ENCODE measurements at places on chromosomes 16 and 17. TPM values are rescaled to one million over a fixed set of nuclear protein-coding genes. Genes with fewer than 3 reads are reported as not detected.

VEZF1 gene
- 29.9 TPM for total RNA-seq

CDH13 gene
- not detected for total RNA-seq

KRT38 gene
- total RNA-seq, result not detected

ANTKMT gene
- total RNA-seq, result 102 TPM

EFCAB5 gene
- 1.4 TPM for total RNA-seq

KRTAP1-5 gene
- not detected for total RNA-seq

DNA sequence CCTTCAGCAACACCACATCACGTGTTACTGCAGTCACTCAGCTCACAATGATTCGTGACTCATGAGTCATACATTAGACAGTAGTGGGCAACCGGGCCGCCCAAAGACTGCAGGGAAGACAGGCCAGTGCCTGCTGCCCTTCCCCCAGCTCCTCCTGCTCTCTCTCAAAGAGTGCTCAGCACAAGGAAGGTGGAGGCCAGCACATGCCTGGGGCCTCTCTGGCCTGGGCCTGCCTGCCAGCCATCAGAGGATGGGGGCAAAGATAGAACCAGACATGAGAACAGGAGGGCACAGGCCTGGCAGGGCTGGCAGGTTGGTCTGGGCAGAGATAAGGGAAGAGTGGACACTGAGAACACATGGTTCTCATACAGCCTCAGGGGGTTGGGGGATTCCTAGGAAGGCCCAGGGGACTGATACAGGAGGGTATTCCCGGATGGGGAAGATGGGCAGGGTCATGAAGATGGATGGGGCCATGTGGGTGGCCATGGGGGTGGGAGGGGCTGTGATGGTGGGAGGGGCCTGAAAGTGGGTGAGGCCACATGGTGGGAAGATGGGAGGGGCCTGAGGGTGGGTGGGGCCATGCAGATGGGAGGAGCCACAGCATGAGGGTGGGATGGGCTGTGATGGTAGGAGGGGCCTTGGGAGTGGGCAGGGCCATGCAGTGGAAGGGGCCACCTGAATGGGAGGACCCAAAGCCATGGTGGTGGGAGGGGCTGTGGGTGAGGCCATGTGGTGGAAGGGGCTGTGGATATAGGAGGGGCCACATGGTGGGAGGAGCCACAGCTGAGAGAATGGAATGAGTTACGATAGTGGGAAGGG is 29.0 kb downstream of the KATNB1 start:
- peak; percentile 69 for DNase-seq

- DNase-seq, result peak; percentile 74
These were observed 5.8 kb downstream of the ITGAM start for GRCh38 chr16:31265329-31266245.

DNA sequence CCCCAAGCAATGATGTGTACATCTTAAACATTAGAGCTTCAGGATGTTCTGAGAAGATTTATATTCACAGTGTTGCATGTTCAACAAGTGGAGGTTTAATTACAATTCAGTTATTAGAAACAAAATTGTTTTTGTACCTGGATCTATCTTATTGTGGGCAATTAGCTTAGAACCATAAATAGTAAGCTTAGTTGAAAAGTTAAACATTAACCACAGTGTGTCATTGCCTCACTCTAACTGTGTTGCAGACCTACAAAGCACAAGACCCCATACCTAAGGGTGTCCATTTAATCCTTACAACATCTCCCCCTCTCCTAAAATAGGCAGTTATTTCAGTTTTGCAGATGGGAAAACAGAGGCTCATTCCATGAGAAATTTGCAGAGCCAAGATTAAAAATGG is 632.0 kb upstream of the SOX9 start:
- DNase-seq, result no peak

DNA sequence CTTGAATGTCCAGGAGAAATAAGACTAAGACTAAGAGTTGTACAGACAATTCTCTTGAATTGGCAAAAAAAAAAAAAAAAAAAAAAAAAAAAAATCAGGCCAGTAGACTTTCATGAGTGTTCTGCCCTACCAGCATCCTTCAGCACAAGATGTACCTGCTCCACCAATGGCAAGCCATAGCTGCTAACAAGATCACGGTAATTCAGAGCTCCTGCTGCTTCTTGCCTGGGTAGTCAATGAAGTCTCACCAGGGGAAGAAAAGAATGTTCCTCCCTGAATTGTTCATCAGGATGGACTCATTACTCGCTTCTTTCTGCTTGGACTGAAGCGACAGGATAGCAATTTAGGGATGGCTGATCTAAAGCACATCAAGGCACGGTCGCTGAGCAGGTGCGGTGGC is 31.1 kb upstream of the APOH start:
- DNase-seq, result no peak

DNA sequence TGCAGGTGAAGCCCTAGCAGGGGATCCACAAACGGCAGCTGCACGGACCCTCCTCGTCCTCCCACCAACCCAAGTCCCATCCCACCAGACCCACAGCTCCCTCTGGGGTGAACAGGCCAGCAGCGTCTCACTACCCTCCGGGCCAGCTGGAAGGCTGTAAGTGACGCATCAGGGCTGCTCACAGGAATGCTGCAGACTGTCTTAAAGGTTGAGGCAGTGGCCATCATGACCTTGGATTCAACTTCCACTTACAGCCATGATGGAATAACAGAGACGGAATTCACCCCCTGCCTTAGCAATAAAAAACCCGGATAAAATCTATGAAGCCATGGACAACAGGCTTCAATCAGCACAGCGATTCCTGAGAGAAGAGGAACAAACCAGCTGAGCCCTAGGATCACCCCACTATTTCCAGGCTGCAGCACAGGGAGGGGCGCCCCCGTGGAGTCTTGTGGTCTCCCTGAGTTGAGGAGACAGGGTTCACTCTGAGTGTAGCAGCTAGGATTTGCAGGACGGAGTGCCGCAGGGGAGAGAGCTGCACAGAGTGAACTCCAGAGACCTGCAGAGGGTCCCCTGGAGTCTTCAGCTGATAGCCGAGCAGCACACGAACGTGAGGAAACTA is 10.5 kb downstream of the FAM83G start:
- DNase-seq, result no peak

DNA sequence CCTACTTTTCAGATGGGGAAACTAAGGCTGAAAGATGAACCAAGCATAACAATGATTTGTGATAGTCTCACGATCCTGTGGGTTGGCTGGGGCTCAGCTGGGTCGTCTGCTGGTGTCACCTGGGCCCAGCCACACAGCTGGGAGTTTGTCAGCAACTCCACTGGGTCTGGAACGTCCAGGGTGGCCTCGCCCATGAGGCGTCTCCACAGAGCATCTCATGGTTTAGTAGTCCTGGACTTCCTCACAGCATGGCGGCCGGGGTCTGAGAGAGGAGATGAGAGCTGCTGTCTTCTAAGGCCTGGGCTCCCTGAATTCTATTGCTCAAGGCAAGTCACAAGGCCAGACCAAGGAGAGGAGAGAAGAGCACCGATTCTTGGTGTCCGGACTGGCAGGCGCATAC is 24.1 kb upstream of the WFDC1 start:
- DNase-seq, result no peak
